Pulmonary artery endothelial cell (primary cell): ENCODE measurements at places on chromosomes 1 and 21. TPM values are rescaled to one million over a fixed set of nuclear protein-coding genes. Genes with fewer than 3 reads are reported as not detected.

The ELAVL4 gene
- not detected in 2 replicates for total RNA-seq

The PNRC2 gene
- 105 and 149 TPM in 2 replicates for total RNA-seq

The RNU1-3 gene
- under 0.01 TPM in 2 replicates for total RNA-seq

The AMIGO1 gene
- total RNA-seq: 1.8 and 2.4 TPM in 2 replicates

The CD1B gene
- not detected in 2 replicates for total RNA-seq
